ENCODE measurements at places on chromosomes 2 and 18.

DNA sequence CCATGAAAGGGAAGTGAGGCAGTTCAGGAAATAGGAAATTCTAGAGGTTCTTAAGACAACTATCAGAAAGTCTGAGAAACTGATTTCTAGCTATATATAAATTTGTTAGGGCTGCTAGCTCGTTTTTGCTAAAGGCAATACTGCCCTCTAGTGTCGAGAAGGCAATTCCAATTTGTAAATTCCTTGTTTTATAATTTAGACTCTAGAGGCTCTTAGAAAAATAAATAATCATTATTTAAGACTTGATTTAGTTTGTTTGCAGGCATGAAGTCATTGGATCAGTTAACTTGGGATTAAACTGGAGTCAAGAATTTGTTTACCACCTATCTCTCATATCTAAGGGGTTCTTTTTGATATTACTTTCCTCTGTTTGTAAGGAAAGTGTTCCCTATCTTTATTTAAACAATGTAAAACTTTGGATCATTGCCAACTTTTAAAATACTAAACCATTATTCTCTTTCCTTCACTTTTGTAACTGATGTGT is 66.2 kb downstream of the ACVR2A start:
- DNase-seq, result no peak

DNA sequence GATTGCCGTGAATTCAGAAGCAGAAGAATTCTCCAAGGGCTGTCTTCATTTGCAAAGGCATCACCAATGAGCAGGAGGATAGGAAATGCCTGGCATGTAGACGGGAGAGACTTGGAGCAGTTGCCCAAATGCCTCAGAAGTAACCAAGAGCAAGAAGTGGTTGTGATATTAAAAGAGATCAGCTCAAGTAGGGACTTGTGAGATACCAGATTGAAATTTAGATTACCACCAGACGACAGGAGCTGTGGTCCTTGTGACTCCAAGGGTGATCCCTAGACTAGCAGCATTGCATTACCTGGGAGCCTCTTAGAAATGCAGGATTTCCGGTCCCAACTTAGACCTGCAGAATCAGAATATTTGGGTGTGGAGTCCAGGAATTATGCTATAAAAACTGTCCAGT is 228.6 kb upstream of the EPAS1 start:
- no peak for DNase-seq

DNA sequence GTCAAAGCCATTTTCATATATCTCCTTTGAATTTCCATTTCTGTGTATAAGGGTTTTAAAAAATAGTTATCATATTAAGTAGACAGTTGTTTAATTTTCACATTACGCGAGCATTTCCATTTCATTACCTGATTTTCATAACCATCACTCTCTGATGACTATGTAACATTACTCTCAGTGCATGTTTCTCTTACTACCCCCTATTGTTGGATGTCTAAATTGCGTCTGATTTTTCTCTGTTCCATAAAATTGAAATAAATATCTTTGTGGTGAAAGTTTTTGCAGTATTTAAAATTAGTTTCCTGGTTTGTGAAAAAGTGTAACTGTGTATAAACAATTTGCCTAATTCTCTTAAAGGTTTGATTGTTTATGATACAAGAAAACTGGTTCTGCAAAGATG is 123.8 kb downstream of the MYO1B start:
- DNase-seq, result no peak

DNA sequence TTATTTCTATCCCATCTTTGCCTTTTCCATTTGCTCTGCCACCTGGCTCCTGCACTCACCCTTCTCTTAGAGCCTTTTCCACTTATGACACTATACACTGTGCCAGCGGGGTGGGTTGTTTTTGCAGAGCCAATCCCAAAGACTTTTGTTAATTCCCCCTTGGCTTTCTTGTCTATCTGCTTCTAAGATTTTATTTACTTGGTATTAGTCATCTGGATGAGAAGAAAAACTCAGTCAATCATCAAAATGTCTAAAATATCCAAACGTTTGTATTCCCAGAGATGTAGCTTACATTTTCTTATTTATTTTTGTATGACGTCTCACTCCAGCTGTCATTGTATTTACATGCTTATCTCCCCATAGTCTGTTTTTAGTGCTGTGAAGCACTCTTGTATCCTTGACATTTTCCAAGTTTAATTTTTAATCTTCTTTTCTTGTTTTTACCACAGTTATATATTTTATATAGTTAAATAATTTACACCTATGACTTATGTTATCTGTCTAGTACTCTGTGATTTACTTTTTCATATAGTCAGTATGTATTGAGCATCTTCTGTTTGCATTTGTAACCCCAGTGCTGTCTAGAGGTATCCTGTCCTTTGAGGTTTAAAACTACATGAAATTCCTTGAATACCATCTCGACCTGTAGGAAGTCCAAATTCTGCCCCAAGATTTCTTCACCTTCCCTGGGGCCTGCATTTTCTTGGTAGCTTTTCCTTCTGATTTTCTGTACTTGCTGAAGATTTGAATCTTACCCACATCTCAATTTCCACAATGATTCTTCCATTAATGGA is 55.1 kb downstream of the COL4A3 start:
- no peak for DNase-seq

DNA sequence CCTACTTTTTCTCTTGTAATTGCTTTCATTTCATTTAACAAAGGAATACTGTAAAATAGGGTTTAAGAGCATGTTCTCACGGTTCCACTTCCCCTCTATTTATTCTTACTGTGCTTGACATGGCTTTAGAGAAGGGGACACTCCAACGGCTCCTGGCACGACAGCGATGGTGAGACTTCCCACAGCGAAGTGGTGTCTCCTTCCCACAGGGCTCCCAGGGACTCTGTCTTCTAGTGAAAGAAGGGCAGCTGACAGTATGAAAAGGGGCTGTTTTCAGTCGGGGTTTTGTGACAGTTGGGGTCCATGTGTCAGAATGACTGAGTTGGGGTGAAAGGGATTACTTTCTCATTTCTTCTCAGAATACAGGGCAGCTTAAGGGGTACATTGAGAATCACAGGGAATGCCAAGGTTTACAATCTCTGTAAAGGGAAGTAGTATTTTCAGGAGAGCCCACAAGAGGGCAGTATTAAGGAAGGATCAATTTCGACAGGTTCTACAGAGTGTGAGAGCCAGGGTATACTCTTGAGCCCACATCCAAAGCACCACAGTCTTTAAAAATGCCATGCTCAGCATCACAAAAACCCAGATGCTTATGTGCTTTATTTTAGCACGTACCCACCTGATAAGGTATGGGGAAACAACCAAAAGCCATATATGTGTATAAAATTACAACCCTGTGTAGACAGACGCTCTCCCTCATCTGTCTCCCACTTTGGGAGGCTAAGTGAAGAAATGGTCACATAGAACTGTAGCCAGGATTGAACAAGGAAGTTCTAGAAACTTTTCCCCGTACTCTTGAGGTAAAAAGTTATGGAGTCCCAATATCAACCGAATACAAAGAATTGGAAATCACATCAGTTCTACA is 31.3 kb upstream of the RAPGEF4 start:
- no peak for DNase-seq

DNA sequence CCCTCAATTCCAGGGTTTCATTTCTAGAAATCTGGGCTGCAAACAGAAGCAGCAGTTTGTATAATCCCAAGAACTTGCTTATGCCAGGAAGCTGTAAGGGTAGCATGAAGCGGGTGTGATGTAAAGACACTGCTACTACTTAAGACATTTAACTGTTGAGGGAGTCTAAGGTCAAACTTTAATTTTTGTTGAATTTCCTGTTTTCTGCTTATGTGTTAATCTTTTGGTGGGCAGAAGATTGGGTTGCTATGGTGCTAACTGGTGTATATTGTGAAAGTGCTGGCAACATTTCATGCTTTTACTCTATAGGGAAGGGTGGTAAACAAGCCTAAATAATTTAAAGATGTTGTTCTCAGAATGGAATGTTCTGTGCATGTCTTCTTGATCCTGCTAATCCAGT is 2.7 kb downstream of the NCOA1 start:
- DNase-seq, result no peak

DNA sequence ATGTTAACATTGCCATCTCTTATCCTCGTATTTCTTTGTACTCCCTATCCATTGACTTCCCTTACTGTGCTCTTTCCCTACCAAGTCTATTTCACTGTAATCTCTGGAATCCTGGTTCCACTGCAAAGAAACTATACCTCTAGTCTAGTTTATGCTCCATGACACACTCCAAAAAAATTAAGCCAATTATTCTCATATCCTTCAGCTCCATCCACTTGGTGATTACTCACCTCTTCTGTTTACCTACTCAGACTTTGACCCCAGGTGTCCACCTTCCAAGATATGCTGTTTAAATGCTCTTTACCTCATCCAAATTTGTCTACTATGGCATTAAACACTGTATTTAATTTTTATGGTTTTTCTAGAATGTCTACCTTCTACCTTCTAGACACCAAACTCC is 137.9 kb downstream of the ATAD2B start:
- no peak for DNase-seq

GRCh38 chr2:204539019-204539385 is 6.3 kb upstream of the PARD3B start:
- DNase-seq, result no peak

Measured in mesenteric fat pad (tissue), 1 donor.